AG09319 (cell line): ENCODE measurements at places on chromosomes 3 and 15.

- no peak for DNase-seq
These were observed 13.2 kb downstream of the P2RY14 start for GRCh38 chr3:151265166-151265565.

DNA sequence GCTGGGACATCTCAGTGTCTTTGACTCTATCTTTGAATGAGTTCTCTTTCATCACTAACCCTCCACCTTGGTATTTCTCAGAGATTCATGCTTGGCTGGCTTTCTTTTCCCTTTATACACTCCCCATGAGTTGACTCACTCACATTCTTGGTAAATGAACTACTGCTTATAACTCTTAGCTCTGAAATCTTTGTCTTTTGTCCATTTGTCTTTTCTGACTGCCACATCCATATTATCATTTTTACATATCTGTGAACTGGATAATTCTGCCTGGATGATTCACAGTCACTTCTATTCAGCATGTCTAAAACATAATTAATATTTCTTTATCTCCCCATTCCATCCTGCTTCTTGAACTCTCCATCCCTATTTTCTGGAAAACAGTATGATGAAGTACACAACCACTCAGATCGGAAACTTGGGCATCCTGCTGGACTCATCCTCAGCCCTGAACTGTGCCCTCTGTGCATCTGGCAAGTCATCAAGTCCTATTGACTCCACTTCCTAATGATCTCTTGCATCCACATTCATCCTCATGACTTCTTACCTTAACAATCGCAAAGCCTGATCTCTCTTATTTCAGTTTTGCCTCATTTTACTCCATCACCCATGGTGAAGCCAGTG lies 66.9 kb downstream of the KCNAB1 start:
- no peak for DNase-seq

GRCh38 chr3:50130436-50130835 lies 24.7 kb upstream of the SEMA3F start:
- no peak for DNase-seq

DNA sequence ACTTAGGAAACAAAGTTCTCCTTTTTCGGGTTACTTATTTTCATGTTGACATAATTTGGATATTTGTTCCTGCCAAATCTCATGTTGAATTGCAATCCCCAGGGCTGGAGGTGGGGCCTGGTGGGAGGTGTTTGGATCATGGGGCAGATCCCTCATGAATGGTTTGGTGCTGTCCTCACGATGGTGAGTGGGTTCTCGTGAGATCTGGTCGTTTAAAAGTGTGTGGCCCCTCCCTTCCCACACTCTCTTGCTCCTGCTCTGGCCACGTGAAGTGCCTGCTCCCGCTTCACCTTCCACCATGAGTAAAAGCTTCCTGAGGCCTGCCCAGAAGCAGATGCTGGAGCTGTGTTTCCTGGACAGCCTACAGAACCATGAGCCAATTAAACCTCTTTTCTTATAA lies 43.7 kb upstream of the MCF2L2 start:
- DNase-seq = no peak

GRCh38 chr3:50521572-50521971 lies 18.1 kb upstream of the CACNA2D2 start:
- no peak for DNase-seq

DNA sequence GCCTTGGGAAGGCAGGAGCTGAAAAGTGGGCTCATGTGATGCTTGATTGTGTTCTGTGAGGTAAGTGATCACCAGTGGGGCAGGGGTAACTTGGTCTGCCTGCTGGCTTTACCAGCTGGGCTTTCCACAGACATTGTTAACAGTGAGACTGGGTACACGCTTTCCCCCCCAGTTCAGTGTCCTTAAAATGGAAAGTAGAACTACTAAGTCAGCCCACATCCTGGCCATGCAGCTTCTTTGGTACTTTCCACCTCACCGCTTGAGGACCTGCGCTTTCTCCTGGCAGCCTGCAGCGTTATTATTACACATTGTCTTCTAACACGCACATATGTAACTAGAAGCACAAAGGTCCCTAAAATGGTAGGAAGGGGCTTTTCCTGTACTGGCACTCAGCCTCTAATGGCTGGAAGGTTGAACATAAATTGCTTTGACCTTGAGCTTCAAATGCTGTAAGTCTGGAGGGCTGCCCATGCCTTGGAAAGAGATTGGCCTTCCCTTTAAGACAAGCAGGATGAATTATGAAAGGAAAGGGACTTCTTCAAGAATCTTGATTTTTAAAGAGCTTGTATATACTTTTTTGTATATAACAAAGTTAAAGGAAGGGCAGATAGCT lies 216.1 kb upstream of the ROPN1 start:
- no peak for DNase-seq

- DNase-seq = no peak
These were observed 33.5 kb upstream of the RBP1 start for GRCh38 chr3:139572847-139573672.

DNA sequence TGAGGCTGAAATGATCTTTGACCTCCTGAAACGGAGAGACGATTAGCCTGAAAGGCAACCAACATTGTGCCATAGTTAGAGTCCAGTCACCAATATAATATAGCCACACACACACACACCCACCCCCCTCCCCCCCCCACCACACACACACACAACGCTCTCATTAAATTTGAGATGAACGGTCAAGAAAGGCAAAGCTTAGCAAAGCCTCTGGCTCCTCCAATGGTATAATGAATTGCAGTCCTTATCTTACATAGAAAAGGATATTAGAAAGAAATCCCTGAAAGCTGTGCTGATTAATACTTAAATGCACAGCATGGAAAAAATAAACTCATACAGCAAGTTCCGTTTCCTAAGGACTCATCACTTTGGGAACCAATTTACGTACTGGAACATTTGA lies 876 bp upstream of the ZNF385D start:
- no peak for DNase-seq

- no peak for DNase-seq
These were observed 147.4 kb downstream of the NSUN3 start for GRCh38 chr3:94210256-94210655.

GRCh38 chr3:122568755-122569154 lies 4.6 kb downstream of the DTX3L start:
- DNase-seq = no peak

- DNase-seq = no peak
These were observed 1346.1 kb downstream of the OTOL1 start for GRCh38 chr3:162842549-162843216.

DNA sequence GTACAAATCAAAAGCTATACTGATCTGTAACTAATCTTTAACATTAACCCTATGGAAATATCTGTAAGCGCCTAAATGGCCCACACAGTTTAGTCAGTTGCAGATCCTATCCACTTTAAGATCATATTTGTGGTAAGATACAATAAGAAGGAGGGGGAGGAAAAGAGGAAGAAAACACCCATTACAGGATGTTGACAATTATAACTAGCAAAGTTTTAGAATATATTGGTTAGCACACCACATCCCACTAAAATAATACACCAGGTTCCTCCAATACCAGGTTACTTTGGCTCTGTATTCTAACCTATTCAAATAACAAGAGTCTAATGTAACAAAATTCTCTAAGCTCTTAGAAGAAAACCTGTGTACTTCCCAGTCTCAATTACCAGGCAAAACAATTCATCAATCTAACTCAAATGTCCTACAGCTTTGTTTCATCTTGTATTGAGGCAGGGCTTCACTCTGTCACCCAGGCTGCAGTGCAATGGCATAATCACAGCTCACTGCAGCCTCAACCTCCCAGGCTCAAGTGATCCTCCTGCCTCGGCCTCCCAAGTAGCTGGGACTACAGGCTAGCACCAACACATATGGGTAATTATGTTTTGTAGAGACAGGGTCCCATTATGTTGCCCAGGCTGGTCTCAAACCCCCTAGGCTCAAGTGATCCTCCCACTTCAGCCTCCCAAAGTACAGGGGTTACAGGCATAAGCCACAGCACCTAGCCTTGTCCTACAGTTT lies 4.2 kb downstream of the SLC4A7 start:
- no peak for DNase-seq

- DNase-seq = no peak
These were observed 89.3 kb upstream of the P2RY1 start for GRCh38 chr3:152745646-152746045.

- no peak for DNase-seq
These were observed at the start of gene LINGO1 for GRCh38 chr15:77632534-77633133. TSS of gene LINGO1 (minus strand) at chr15:77632912. CDS start at chr15:77632315, 597 bp downstream.

- no peak for DNase-seq
These were observed 387.5 kb downstream of the NLGN1 start for GRCh38 chr3:173785004-173785403.

- DNase-seq = no peak
These were observed 2.3 kb downstream of the XYLB start for GRCh38 chr3:38348903-38349302.

GRCh38 chr3:58837856-58838255 lies 171.3 kb upstream of the FAM3D start:
- no peak for DNase-seq

- no peak for DNase-seq
These were observed 393 bp downstream of the CNTN6 start for GRCh38 chr3:1093217-1093616.

DNA sequence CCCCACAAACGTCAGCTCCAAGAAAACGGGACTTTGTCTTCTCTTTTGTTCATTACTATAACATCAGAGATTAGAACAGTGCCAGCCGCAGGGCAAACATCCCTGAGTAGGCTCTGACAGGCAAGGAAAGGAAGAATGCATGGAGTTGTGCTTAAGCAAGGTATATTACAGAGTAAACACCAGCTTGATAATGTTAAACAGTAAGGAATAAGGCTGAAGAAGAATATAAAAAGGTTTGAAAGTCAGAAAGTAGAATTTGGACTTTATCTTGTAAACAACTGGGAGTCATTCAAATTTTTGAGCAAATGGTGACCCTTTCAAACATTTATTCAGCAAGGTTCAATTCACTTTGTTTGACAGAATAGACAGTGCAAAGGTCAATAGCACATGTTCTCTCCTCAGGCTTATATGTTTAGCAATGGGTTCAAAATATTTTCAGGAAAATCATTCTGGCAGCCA lies 11.0 kb downstream of the GABPB1 start:
- DNase-seq = no peak

DNA sequence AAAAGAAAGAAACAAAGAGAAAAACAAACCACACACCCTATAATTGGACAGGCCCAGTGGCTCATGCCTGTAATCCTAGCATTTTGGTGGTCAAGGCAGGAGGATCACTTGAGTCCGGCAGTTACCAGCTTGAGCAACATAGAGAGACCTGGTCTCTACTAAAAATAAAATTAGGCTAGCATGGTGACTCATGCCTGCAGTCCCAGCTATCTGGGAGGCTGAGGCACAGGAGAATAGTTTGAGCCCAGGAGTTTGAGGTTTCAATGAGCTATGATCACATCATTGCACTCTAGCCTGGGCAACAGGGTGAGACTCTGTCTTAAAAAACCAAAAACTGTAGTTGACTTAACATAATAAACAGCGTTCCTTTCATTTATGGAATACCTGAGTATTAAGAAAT lies 72.3 kb upstream of the ST3GAL6 start:
- DNase-seq = no peak

DNA sequence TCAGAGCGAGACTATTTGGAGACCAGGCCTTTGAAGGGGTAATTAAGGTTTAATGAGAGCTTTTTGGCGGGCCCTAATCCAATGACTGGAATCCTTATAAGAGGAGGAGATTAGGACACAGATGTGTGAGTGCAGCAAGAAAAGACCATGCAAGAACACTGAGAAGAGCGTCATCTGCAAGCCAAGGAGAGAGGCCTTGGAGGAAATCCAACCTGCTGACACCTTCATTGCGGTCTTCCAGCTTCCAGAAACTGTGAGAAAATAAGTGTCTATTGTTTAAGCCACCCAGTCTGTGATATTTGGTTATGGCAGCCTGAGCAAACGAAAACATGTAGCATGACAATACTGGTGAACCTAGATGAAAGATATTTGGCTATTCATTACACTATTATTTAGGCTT lies 23.0 kb upstream of the MUSTN1 start:
- DNase-seq = no peak

DNA sequence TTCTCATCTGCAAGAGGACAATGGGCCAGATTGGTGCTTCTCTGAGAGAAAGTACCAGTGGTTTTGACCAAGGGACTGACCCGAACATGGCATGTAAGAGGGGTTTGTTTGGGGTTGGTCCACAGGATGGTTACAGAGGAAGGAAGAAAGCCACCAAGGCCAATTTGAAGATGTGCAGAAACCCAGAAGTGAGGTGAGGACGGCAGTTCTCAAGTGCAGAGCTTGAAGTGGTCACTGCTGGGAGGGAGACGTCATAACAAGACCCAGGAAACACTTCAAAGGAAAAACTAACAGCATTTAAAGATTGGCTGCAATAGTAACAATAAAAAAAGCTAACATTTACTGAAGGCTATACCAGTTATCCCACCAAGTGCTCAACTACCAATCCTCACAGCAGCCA lies 29.1 kb downstream of the LIPC start:
- no peak for DNase-seq

GRCh38 chr3:10315771-10316344 lies 5.1 kb downstream of the SEC13 start:
- no peak for DNase-seq

DNA sequence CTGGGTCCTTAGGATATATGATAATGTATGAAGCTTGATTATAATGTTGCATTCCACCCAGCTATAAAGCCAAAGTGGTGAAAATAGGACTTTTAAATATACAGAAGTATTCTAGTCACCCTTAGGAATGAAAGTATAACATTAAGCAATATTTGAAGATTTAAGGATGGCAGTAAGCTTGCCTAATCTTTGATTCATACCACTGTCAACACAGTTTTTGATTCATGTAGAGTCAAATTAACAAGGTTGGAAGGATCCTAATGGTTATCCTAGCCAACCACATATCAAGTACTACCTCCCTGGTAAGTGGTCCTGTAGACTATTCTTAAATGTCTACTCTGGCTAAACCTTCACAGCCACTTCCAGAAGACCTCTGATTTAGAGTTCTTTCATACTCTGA lies 18.6 kb downstream of the ARIH1 start:
- no peak for DNase-seq

DNA sequence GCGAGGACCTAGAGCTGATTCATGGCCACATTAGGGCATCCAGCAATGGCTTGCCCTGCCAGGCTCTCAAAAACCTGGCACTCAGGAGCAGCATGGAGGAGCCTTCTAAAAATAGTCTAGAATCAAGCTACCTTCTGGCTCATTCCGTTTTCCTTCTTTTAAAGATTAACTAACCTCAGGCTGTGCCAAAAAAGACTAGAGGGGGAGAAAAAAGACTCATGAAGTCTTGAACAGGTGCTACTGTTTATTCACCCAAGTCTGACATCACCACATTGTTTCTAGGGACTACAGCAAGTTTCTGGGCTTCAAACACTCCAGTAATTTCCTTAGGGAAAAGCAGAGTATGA lies 125.8 kb downstream of the TNIK start:
- DNase-seq = no peak
